Lung (tissue), 17 donors: ENCODE measurements at places on chromosomes 2 and 18.
A peak's percentile ranks its signal among the peaks of the same experiment; 100 is the strongest.

DNA sequence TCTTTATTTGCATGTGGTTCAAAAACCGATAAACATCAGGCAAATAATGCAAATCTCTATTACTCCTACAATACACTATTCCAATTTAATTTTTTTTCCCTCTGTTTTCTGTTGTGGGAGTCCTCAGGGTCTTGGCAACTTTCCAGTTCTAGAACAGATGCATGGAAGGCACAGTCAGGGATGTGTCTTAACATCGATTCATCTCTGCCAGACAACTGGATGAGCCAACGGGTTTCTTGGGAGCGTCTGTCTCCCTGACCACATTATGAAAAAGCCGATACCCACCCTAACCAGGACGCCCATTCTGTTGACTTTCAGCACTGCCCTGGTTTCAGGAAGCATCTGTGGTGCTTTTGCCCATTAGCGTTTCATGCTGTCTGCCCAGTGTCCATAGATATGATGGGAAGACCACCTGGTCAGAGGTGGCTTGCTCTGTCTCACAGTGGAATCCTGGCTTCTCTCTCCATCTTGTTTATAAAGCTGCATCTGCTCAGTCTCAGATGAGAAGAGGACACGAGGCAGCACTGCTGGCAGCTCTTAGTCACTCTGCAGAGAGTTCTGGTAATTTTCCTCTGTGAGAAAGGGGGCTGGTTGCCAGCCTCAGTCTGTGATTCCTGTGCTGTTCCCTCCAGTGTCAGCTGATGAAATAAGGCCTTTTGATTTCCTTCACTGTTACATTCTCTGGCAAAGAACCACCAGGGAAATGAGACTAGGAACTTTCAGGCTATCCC, 57.9 kb upstream of the KCNE4 start:
- peak; percentile 87 for DNase-seq

DNA sequence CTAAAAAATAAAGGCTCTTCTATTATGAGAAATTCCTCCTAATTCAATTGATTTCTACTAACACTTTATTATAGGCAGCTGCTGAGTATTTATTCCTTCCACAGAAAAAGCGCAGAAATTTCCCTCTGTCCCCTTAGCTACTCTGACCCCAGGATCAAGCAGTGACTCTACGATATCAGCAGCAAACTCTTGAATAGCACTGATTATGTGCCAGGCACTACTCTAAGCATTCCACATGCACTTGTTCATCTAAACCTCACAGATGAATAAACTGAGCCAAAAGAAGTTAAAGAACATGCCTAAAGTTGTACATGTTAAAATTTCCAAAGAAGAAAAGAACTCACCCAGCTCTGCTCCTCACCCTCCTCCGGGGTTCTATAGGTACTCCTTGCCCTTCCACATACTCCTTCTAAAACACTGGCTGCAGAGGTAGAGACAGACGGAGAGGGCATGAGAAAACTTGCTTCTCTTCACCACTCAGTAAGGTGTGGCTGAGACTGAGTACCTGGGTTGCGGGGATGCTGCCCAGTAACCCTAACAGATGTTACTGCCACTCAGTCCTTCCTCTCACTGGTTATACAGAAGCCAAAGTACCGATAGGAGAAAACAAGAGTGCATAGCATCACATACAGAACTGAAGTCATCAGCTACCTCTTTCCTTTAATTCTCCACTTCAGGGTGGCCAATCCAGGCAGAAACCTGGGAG, 9.9 kb downstream of the C1D start:
- no peak for DNase-seq

DNA sequence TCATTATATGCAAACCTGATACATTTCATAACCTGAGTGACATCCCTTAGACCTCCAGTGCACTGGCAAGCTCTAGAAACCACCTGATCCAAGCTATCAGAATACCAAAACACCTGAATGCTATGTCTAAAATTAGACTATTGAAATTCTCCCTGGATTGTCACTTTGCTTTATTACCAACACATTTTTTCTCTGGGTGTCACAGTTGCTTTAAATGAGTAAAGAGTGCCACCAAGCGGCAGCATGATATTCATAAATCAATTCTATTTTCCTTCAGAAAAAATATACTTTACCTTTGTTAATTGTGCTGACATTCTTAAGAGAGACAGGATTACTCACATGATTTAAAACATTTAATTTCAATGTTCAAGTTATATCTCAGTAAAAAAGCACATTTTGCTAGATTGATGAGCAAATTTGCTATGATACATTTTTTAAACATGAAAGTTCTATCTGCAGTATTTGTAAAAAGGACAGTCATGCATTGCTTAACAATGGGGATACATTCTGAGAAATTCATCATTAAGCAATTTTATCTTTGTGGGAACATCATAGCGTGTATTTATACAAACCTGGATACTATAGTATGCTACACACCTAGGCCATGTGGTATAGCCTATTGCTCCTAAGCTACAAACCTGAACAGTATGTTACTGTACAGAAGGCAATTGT, 338.4 kb upstream of the SLC39A10 start:
- peak; percentile 26 for DNase-seq

DNA sequence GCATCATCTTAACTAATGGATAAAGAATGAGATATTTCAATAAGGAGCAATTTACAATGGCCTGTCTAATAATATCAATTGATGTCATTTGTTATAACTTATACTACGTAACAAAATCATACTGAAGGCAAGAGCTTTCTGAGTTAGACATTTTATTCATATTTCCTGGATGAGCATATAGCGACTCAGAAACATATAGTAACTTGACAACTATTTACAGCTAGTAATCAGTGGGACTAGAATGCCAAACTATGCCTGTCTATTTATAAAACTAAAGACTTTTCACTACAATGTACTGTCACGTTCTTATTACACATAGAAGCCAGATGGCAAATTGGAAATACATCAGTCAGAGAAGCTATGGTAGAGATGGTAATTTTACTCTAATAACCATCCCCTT, 766.2 kb upstream of the TMEFF2 start:
- DNase-seq = no peak

- DNase-seq = no peak
Observed at GRCh38 chr2:106080959-106081358, 113.1 kb downstream of the UXS1 start.

GRCh38 chr2:242060212-242060835, 190.8 kb downstream of the RTP5 start:
- no peak for DNase-seq

DNA sequence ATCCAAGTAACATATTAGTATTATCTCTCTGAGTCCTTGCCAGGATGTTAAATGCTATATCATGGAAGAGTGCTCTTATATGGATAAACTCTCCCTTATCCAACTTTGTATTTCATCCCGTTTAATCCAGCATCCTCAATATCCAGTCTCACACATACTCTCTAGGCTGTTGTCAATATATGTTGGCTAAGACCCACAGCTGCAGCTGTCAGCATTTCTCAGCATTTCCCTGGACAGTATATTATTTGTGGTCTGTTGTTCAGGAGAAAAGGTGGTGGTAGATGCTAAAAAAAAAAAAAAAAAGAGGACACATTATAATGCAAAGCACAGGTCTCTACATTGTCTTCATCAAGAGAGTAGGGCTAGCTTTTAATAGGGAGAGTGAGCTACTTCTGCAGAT, 1368.0 kb upstream of the ZEB2 start:
- peak; percentile 22 for DNase-seq

- DNase-seq = no peak
Observed at GRCh38 chr2:144947709-144948037, 427.8 kb upstream of the ZEB2 start.

DNA sequence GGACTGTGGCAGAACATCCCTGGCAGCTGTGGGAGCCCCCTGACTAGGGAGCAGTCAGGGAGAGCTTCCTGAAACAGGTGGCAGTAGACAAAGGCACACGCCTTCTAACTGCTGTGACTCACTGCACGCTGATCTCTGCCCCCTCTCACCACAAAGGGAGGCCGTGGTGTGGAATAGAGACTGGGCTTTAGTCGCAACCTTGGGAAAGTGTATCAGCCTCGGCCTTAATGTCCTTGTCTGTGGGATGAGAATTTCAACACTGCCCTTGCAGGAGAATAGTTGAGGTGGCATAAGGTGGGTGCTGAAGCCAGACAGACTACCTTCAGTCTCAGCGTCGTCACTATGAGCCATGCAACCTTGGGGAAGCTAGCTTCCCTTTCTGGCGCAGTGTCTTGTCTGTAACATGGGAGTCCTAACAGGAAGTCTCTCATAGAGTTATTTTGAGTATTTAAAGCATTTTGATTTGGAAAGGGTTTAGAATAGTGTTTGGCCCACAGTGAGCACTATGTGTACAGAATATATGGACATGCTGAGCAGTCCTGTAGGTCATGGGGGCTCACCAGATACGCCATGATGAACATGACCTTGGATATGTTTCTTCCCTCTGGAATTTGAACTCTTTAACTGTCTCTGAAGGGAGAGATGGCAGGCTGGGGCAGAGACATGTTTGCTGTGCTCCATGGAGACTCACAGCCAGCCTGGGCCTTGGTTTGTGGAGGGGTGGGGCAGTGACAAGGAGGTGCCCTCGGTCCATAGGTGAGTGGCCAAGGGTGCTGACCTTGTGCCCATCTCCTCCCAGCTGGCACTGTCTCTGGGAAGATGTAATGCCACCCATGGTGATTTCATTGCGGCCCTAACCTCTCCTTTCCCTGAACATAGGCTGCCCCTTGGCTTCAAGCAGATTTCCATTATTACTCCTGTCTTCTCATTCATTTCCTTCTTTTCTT, 29.5 kb upstream of the SMAD7 start:
- DNase-seq = no peak

- DNase-seq = peak; percentile 74
Observed at GRCh38 chr2:28333606-28334526, 58.8 kb upstream of the FOSL2 start.

GRCh38 chr2:102197389-102198137, 10.7 kb downstream of the IL1RL2 start:
- no peak for DNase-seq

GRCh38 chr2:62856228-62857040, 150.9 kb downstream of the EHBP1 start:
- DNase-seq = no peak
